ENCODE measurements at places on chromosomes 16 and 17.

DNA sequence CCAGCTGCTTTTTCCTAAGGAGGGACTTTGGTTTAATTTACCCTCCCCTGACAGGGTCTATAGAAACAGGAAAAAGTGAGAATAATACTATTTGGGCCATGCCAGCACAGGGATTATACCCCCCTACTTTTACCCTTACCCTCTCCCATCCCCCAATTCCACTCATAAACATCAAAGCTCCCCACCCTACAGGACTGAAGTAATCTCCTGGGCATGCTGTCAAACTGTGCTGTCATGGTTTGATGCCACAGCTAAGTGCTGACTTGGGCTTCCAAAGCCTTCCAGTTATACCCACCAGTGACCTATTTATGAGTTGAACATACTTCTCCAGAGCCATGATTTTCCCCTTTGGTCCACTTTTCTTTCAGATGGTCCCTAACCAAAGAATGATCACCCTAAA, 12.8 kb downstream of the PHF12 start:
- no peak for DNase-seq

GRCh38 chr17:4097165-4097960, 45.5 kb downstream of the ZZEF1 start:
- DNase-seq, result no peak

DNA sequence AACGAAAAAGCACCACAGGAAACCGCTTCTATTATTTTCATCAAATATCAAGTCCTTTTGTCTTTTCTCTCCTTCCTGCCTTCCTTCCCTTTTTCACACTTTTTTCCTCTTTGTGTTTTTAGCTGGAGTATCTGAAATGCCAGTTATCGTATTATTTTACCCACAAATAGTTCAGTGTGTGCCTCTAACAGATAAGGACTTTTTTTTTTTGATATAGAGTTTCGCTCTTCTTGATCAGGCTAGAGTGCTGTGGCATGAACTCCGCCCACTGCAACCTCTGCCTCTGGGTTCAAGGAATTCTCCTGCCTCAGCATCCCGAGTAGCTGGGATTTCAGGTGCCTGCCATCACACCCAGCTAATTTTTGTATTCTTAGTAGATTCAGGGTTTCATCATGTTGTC, 10.7 kb downstream of the DNAAF1 start:
- no peak for DNase-seq

- no peak for DNase-seq
Measured at GRCh38 chr17:72710834-72711233, 381.7 kb downstream of the SLC39A11 start.

DNA sequence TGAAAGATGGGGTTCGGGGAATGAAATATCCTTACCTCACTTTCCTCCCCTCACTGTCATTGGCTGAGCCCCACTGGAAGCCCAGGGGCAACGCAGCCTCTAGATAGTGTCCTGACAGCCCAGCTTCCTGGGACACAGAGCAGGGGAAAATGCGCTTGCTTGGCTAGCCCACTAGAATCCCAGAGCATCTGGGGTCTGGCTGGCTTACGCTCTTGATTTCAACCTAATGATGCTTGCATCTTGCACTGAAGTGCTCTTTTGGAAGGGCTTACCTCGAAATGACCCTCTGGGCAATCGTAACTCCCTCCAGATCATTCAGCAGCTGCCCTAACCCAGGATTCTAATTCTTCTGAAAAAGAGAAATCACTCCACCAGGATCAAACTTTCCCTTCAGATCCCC, 147.6 kb downstream of the SOX9 start:
- no peak for DNase-seq

DNA sequence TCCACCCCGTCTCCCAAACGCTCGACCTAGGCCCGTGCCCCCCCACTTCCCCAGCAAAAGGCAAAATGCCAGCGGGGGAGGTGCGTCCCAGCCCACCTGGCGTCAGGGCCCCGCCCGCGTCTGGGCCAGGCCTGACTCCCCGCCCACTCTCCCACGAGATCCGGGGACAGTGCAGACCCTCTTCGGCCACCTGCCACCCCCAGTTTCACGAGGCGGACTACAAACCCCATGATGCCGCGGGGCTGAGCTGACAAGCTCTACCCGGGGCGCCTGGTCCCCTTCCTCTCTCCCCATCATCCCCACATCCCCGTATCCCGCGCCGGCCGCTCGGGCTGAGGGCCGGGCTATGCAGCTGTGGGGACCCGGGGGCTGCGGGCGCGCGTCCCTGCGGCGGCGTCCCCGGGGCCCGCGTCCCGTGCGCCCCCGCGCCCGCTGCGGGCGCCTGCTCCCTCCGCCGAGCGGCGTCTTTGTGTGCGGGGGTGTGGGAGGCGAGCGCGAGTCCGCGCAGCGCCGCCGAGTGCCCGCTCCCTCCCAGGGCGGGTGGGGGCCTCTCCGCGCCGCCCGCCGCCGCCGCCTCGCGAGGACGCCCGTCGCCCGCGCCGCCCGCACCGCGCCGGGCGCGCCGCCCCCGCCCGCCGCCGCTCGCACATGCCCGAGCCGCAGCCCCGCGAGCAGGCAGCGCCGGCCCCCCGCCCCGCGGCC, at the start of gene ANKRD13B:
ANKRD13B (plus strand) TSS at position 283 of the 702 bp plus-strand sequence. CDS start 490 bp downstream, outside the sequence.
- peak; percentile 40 for DNase-seq

- no peak for DNase-seq
Measured at GRCh38 chr17:72254808-72255449, 134.1 kb downstream of the SOX9 start.
